ENCODE measurements at places on chromosomes 4 and X. TPM values are rescaled to one million over a fixed set of nuclear protein-coding genes. Genes with fewer than 3 reads are reported as not detected.

DNA sequence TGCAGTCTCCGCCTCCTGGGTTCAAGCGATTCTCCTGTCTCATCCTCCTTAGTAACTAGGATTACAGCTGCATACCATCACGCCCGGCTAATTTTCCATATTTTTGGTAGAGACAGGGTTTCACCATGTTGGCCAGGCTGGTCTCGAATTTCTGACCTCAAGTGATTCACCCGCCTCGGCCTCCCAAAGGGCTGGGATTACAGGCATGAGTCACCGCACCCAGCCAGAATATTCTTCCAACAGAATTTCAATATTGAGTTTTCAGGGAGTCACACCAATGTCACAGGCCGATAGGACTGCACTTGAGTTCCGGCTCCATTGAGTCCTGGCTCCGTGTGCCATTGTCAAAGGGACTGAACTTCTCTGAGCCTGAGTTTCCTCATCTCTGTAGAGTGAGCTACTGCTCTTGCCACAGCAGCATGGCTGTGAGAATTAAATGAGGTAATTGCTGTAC, 82.9 kb downstream of the CLCN4 start:
- DNase-seq, result no peak
- H3K27ac ChIP-seq, result no peak overlapping the region
- no peak overlapping the region for H3K4me3 ChIP-seq

- H3K27me3 ChIP-seq, result no peaks in the 10 kb centered on the region
- no peaks in the 10 kb centered on the region for H3K4me1 ChIP-seq
- no peak overlapping the region for H3K27ac ChIP-seq
- no peak overlapping the region for H3K4me3 ChIP-seq
- H3K36me3 ChIP-seq, result no peaks in the 10 kb centered on the region
Measured at GRCh38 chrX:136086521-136086920, 60.8 kb upstream of the FHL1 start.

- no peak overlapping the region for H3K27ac ChIP-seq
- H3K4me3 ChIP-seq, result no peak overlapping the region
- H3K27me3 ChIP-seq, result no peaks in the 10 kb centered on the region
Measured at GRCh38 chrX:147788641-147789350, 122.9 kb upstream of the FMR1 start.

DNA sequence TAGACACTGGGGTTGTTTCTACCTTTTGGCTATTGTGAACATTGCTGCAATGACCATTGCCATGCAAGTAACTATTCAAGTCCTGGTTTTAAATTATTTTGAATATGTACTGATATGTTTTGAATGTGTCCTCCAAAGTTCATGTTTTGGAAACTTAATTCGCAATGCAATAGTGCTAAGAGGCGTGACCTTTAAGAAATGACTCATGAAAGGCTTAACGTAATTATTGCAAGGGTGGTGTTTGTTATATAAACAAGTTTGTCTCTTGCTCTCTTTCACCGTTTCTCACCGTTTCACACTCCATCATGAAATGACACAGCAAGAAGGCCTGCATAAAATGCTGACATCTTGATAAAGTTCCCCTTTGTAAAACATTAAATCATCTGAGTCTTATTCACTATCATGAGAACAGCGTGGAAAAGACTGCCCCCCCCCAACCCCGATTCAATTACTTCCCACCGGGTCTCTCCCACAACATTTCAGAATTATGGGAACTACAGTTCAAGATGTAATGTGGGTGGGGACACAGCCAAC, 506.9 kb upstream of the FAM47C start:
- no peak for DNase-seq
- no peaks in the 10 kb centered on the region for H3K4me1 ChIP-seq
- H3K27me3 ChIP-seq, result no peaks in the 10 kb centered on the region
- no peaks in the 10 kb centered on the region for H3K36me3 ChIP-seq

- no peaks in the 10 kb centered on the region for H3K4me1 ChIP-seq
- H3K27me3 ChIP-seq, result no peaks in the 10 kb centered on the region
- no peak overlapping the region for H3K4me3 ChIP-seq
- H3K27ac ChIP-seq, result no peak overlapping the region
Measured at GRCh38 chr4:20217951-20218350, 33.8 kb upstream of the SLIT2 start.

- peaks cover 6% of the 10 kb centered on the region for H3K4me1 ChIP-seq
- peak overlapping the region; percentile 44 for H3K27ac ChIP-seq
- DNase-seq, result no peak
Measured at GRCh38 chr4:74092957-74093356, 6.0 kb downstream of the CXCL2 start.

DNA sequence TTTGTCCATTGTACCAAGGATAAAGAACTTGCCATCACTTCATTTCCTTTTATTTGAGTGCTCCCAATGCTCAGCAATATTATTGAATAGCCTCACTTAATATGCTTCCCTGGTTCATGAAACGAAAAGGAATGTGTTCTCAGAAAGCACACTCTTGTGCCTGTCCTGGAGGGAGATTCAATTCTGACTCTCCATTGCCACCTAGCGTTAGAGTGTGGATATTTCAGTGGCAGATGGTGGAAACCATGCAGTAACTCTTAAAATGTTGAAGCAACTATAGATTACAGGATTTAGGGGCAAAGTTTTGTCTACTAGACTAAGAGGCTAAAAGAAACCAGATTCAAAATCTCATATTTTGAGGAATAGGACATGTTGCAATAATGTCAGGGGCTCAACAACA, 36.0 kb downstream of the GAB3 start:
- H3K27me3 ChIP-seq, result no peaks in the 10 kb centered on the region
- H3K36me3 ChIP-seq, result no peaks in the 10 kb centered on the region
- peak; percentile 41 for DNase-seq
- H3K4me1 ChIP-seq, result no peaks in the 10 kb centered on the region

- H3K4me3 ChIP-seq, result no peak overlapping the region
- no peaks in the 10 kb centered on the region for H3K36me3 ChIP-seq
- no peaks in the 10 kb centered on the region for H3K27me3 ChIP-seq
- H3K27ac ChIP-seq, result no peak overlapping the region
- no peaks in the 10 kb centered on the region for H3K4me1 ChIP-seq
Measured at GRCh38 chr4:186979961-186980745, 256.5 kb upstream of the FAT1 start.

DNA sequence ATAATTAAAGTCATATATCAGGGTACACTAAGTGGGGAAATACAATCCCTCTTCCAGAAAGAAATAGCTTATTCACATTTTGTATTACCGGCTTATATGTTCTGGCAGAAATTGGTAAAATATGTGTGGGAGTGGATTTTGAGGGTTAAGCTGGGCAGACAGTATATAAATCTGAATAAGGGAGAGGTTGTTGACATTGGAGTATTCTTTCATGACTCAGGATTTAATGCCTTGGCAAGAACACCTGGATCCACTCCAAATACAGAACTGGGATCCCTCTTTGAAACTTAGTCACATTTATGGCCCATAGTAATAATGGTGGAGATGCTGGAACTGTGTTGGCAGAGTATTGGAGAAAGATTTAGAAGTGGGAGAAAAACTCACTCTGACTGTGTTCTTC, 54.3 kb upstream of the TET2 start:
- peak; percentile 9 for DNase-seq
- no peaks in the 10 kb centered on the region for H3K27me3 ChIP-seq
- H3K36me3 ChIP-seq, result no peaks in the 10 kb centered on the region
- H3K4me3 ChIP-seq, result no peak overlapping the region
- H3K4me1 ChIP-seq, result no peaks in the 10 kb centered on the region

- no peak overlapping the region for H3K4me3 ChIP-seq
- H3K27me3 ChIP-seq, result no peaks in the 10 kb centered on the region
- no peak for DNase-seq
- peak overlapping the region; percentile 96 for H3K27ac ChIP-seq
- H3K36me3 ChIP-seq, result no peaks in the 10 kb centered on the region
- peaks cover 31% of the 10 kb centered on the region for H3K4me1 ChIP-seq
Measured at GRCh38 chr4:55543858-55544257, 2.9 kb downstream of the CLOCK start.

DNA sequence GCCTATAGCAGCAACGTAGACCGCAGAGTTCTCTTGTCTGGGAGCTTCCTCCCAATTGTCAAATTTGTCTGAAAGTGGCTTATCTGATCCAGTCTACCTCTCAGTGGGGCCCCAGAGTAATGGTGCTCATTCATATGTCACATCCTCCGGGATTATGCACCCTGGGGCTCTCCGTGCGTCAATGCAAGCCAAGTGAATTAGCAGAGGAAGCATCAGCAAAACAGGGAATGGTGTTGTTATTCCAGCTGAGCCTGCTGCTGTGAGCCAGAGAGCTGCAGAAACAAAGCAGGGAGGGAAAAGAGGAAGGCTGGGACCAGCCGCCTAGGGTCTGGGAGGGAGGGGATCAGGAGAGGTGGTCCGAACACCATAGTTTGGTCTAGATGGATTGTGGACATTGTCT, 95.2 kb downstream of the CLNK start:
- no peak for DNase-seq
- H3K27me3 ChIP-seq, result no peaks in the 10 kb centered on the region
- H3K4me3 ChIP-seq, result no peak overlapping the region
- peaks cover 4% of the 10 kb centered on the region for H3K4me1 ChIP-seq
- no peak overlapping the region for H3K27ac ChIP-seq

DNA sequence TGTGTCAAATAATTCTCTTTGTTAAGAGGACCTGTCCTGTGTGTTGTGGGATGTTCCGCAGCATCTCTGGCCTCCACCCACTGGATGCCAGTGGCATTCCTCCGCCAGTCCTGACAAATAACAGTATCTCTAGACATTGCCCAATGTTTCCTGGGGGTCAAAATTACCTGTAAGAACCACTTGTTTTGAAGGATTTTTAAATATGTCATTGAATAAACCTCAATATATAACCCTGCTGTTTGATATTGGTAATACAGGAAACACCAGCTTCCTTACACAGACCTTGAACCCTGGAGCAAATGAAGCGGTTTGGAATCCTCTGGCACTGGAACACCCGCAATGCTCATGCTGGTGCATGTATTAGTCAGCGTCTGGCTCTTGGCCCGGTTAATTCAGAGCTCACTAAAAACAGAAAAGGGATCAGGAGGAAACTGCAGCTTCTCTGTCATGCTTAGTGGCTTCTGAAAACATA, 101.3 kb downstream of the TBL1X start:
- peak; percentile 28 for DNase-seq
- H3K4me3 ChIP-seq, result no peak overlapping the region
- no peak overlapping the region for H3K27ac ChIP-seq
- no peaks in the 10 kb centered on the region for H3K36me3 ChIP-seq
- no peaks in the 10 kb centered on the region for H3K4me1 ChIP-seq
- no peaks in the 10 kb centered on the region for H3K27me3 ChIP-seq

DNA sequence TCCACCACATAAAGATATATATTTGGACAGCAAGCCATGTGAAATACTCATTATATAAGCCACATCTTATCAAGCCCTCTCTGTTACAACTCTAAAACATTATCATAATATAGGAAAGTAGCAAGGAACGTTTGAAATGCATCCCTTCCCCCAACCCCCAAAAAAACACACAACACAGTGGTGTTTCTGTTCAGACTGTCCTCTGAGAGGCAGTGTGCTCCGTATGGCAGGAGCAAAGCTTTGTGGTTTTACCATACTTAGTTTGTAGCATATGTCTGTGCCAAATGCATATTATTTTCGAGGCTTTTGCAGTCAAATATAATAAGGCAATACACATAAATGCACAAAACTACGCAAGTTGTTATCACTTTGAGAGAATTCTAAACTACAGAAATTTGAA, 194.2 kb downstream of the RAPGEF2 start:
- no peak overlapping the region for H3K27ac ChIP-seq
- H3K4me1 ChIP-seq, result no peaks in the 10 kb centered on the region
- no peak for DNase-seq

DNA sequence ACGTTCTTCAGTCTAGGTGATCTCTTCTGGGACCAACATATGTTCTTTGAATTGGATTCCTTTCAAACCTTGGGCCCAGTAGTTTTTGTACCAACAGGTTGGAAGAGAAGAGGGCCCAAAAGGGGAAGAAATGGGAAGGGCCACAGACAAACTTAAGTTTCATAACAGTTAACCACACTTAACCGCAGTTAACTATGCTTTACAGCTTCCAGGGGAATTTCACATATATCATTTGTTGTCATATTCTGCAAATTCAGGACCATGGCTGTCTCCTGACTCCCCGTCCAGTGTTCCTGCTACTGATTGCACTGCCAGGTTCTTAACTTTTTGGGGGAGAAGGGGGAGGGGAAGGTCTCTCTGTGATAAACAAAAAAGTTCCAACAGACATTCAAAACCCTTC, 34.6 kb downstream of the RTL5 start:
- no peaks in the 10 kb centered on the region for H3K4me1 ChIP-seq
- H3K27ac ChIP-seq, result no peak overlapping the region
- no peaks in the 10 kb centered on the region for H3K27me3 ChIP-seq
- no peak overlapping the region for H3K4me3 ChIP-seq

- H3K4me1 ChIP-seq, result no peaks in the 10 kb centered on the region
- H3K36me3 ChIP-seq, result no peaks in the 10 kb centered on the region
- no peak for DNase-seq
- no peak overlapping the region for H3K27ac ChIP-seq
- no peaks in the 10 kb centered on the region for H3K27me3 ChIP-seq
Measured at GRCh38 chrX:114134465-114134864, 449.4 kb upstream of the HTR2C start.

DNA sequence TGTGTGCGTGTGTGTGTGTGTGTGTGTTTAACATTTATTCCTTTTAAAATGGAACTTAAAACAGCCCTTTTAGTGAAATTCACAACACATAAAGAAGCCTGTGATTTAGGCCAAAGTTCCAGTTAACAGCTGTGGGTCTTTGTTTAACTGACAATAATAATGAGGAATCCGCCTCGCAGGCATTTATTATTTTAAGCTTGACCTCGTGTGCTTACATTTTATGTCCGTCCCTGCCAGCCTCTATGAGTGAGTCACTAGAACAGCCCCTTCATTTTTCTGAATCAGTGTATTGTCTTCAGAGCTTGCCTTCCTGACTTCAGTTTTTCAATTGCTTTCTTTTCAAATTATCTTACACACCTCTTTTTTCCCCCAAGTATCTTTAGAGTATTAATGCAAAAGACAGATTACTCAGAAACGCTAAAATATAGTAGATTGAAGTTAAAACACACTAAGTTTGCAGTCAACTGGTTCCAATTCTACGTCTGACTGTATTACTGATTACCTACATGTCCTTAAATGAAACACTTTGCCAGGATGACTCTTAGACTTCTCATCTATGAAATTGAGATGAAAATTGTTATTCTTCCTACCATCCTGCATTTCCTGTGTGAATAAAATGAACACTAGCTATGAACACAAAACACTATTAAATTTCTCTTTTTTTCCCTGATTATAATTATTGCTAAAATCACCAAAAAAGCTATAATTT, 319.6 kb upstream of the HS3ST1 start:
- H3K27me3 ChIP-seq, result no peaks in the 10 kb centered on the region
- H3K27ac ChIP-seq, result peak overlapping the region; percentile 71
- peaks cover 7% of the 10 kb centered on the region for H3K4me1 ChIP-seq
- DNase-seq, result peak; percentile 53
- no peak overlapping the region for H3K4me3 ChIP-seq

GRCh38 chr4:90641861-90642599, 514.8 kb downstream of the CCSER1 start:
- H3K36me3 ChIP-seq, result no peaks in the 10 kb centered on the region
- H3K4me1 ChIP-seq, result no peaks in the 10 kb centered on the region
- H3K4me3 ChIP-seq, result no peak overlapping the region
- DNase-seq, result peak; percentile 5
- H3K27me3 ChIP-seq, result no peaks in the 10 kb centered on the region

Gene ASMT
- not detected for polyA plus RNA-seq

Gene DOCK11
- polyA plus RNA-seq, result 7.6 TPM

Gene OCIAD2
- polyA plus RNA-seq, result 160 TPM

Gene MPC1L
- not detected for polyA plus RNA-seq

Gene FGB
- 2,096 TPM for polyA plus RNA-seq
